ENCODE measurements at places on chromosomes 12 and 14.

DNA sequence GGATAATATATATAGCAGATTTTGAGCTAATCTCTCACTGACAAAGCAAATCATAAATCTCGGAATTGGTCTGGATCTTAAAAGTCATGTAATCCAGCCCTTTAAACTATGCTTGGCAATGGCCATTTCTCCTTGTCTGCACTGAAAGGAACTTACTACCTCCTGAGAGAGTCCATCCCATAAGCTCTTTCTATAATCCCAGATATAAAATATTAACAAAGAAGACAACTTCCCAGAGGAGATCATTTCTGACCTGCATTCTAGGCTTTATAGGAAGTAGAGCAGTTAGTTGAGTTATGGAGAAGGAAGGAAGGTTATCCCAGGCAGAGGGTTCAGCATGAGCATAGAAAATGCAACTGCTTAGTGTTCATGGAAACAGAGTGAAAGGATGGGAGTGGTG, 99.7 kb downstream of the TMEM117 start:
- no peak for DNase-seq

DNA sequence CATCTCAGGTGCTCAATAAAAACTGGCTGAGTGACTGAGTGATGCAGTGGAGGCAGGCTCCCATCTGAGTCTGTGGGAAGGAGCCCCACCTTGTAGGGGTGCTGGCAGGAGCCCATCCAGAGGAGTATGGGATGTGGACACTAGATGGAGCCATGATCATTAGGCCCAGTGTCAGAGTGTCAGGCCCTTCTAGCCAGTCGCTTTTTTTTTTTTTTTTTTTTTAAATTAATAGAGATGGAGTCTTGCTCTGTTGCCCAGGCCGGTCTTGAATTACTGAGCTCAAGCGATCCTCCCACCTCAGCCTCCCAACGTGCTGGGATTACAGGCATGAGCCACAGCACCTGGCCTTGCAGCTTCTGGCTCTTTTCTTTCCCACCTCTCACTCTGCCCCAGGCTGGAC, 11.5 kb downstream of the RITA1 start:
- peak; percentile 55 for DNase-seq

- no peak for DNase-seq
Measured at GRCh38 chr14:94663965-94664704, 51.9 kb downstream of the SERPINA3 start.

GRCh38 chr12:7092229-7092985, at the start of gene C1R:
Gene C1R, minus strand, starts transcription at chr12:7092445. Its CDS starts 57 bp downstream, at chr12:7092388.
- DNase-seq = peak; percentile 82

DNA sequence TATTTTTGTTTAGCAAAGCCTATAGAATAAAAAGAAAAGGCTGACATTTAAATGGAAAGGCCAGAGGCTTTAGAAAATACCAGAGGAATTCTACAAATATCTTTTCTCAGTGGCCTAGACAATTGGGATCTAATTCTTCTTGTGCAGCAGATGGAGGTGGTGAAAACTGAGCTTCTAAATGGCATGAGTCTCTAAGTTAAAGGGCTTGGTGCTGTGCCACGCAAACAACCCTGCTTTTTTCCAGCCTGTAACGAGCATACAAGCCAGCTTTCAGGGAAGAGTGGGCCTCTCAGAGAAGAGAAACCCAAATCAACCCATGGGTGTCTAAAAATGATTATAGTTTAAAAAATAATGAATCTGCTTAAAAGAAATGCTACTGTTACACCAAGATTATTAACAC, 237.9 kb upstream of the NAV3 start:
- no peak for DNase-seq

GRCh38 chr12:48863291-48863690, 2.4 kb downstream of the RND1 start:
- no peak for DNase-seq

DNA sequence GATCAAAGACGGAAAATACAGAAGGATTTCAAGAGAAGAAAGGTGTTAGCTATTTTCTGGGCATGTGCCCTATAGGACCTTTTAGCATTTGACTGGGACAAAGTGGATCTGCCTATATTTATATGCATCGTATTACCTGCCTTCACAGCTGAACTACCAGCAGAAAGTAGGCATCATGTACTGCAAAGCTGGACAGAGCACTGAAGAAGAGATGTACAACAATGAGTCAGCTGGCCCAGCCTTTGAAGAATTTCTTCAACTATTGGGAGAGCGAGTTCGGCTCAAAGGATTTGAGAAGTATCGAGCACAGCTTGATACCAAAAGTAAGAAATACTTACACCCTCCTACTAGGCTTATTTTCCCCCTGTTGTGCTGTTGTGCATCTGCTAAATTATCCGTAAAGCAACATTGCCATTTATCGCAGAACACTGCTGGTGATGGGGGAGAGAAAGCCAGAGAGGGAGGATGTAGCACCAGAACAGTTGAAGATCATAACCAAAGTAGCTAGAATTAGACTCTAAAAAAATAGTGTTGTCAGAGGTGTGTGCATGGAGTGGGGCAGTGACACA, 282.0 kb upstream of the RGS6 start:
- DNase-seq = no peak

DNA sequence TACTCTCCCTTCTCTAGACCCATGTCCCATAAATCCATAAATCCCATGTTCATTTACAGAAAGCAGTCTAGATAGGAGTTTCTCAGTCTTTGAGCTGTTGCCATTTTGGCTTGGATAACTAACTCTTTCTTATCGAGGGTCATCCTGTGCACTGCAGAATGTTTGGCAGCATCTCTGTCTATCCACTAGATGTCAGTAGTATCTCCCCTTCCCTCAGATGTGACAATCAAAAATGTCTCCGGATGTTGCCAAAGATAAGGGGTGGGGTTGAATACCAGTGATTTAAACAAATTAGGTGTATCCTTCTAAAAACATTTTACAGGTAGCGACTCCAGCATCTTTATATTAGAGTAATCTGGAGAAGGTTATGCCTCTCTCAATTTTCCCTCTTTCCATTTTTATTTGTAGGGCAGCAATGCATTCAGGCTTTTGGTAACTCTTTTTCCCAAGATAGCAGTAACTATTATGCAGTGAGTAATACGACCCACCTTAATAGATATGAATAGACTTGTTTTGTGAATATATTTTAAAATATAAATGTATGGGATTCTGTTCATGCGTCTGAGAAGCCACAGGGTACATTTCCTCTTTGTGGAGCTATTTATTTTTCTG, 100.7 kb downstream of the LRRK2 start:
- DNase-seq = no peak

GRCh38 chr14:27392153-27392552, 794.3 kb upstream of the NOVA1 start:
- peak; percentile 91 for DNase-seq

DNA sequence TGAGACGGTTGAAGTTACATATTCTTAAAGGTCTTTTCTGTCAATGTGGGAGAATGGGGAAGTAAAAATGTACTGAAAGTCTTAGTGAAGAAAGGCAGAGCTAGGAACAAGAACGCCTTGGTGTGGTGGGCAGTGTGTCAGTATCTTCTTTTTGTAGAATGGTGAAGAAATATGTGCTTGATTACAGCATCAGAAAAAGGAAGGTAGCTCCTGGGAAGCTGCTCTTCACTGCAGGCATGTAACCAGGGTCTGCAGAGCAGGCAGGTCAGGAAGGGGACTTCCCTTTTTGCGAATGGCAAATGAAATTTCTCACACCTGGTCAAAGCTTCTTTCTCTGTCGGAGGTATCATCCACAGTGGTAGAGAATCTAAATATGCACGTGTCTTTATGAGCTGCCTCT, 226.2 kb downstream of the ADAMTS20 start:
- DNase-seq = no peak

DNA sequence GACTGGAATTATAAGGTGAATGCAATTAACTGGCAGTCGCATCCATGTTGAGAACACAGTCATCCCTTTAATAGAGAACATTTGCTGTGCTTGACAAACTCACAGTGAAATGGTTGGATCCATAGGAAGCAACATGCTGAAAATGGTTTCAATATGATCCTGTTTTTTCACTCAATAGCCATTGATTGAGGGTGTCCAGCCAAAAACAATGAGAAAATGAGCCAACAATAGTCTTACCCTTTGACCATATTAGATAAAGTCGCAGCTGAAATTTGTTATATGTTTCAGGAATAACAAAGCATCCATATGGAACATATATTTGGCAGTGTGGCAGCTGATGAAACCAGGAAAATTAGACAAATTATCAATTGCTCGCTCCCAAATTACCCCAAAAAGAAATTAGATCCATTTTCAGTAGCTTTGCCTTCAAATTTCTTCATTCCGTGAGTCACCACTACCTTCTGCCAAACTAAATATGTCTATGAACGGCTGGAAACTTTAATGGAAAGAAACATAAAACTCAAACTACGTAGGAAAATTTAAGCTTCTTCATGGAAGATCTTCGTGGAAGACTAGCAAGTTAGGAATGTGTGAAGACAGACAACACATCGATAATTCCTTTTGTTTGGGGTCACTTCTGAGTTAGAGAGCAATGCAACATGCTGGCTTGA, 17.4 kb downstream of the IGF1 start:
- peak; percentile 80 for DNase-seq

DNA sequence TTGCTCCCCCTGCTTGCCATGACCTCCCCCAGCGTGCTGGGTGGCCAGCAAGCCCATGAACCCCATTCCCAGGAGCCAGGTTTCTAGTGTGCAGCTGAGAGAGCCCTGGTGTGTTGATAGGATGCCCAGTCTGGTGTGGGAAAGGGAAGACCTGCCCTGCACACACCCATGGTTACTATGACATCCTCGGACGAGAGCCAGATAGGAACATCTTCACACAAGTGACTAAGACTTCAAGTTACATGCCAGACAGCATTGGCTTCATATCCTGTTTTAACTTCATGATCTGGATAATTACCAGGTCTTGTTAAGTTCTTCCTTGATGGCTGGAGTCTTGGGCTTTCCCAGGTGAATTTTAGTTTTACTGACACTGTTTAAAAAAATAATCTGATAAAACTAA, 196.6 kb upstream of the EGLN3 start:
- no peak for DNase-seq

DNA sequence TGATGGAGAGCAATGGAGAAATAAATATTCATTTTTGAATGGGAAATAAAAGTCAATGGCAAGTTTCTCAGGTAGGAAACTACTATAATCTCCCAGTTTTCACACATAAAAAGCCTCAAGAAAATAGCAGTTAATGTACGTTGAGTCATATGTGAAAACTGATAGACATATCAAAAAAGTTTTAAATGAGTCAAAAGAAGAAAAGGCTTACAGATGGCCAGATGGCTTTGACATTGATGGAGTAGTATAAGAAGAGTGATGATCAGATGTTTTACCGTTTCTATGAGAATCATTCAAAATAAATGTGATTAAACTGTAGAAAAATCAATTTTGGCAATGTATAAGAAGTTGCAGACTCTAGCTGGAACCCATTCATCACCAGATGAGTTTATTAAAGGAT, 97.8 kb downstream of the LLPH start:
- DNase-seq = no peak

DNA sequence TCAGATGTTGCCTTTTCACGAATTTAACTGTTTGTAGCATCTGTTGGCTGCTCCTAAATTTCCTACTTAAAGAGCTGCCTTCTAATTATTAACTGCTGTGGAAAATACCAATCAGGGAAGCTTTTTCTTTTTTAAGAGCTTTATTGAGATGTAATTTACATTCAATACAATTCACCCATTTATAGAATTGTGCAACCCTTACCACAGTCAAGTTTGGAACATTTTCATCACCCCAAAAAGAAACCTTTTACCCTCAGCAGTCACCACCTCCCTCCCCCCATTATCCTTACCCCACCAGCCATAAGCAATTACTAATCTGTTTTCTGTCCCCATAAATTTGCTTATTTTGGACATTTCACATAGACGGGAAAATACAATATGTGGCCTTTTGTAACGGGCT, 1.4 kb downstream of the PCNX4 start:
- DNase-seq = no peak

- no peak for DNase-seq
Measured at GRCh38 chr12:51080136-51080535, 3.3 kb downstream of the CSRNP2 start.

DNA sequence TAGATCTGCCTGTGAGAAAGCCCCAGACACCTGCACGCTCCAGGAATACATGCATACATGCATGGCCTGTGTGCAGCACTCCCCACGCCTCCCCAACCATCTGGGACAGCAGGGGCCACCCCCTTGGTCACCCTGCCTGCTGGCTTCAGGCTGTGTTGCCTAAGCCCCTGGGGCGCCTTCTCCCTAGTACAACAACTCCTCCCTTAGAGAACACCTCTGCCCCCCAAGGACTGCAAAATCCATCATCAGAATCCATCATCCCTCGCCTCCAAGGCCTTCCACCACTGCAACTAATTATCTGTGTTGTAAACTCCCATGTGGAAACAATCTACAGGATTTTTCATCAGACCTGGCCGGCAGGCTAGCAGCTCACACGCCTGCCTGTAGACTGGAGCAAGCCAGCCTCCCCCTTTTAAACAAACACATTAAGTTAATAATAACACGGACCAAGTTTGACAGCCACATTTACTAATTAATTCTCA, 36.8 kb downstream of the ZFP36L1 start:
- no peak for DNase-seq

- DNase-seq = no peak
Measured at GRCh38 chr12:64268409-64268808, 46.3 kb upstream of the KICS2 start.

DNA sequence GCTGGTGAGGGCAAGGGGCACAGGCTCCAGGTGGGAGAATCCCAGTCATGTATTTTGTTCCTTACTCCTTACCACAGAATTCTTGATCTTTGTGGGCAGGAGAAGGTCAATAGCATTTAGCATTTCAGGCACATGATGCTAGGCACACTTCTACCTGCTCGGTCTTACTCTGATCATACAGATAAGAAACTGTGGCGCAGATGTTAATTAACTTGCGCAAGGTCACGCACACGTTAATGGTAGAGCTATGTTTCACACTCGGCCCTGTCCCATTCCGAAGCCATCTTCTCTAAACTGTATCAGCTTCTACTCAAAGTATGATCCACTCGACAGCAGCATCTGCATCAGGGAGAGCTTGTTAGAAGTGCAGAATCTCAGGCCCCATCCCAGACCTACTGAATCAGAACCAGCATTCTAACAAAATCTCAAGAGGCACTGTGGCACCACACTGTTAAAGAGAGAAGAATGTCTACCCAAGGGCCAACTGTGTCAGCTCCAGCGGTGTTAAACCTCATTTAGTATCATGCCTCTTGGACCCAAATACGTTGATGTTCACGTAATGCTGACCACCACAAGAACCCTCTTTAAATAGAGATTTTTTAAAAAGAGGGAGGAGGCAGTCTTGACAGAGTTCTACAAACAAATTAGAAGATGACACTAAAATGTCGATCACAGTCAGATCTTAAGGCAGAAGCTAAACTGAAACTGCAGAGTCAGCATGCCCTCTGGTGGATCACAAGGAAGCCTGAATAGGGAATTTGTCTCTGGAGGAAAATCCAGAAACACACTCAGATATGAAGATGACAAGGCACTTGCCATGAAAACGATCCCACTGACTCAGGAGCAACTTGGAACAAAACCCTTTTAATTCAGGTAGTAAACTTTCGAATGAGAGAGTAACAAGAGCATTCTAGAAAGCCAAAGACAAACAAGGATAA, 7.3 kb downstream of the STXBP6 start:
- DNase-seq = peak; percentile 42

GRCh38 chr12:104694161-104694560, 237.4 kb downstream of the CHST11 start:
- peak; percentile 76 for DNase-seq

GRCh38 chr12:79121486-79121885, 256.9 kb downstream of the SYT1 start:
- DNase-seq = no peak
